ENCODE measurements at places on chromosomes 11 and 22.

DNA sequence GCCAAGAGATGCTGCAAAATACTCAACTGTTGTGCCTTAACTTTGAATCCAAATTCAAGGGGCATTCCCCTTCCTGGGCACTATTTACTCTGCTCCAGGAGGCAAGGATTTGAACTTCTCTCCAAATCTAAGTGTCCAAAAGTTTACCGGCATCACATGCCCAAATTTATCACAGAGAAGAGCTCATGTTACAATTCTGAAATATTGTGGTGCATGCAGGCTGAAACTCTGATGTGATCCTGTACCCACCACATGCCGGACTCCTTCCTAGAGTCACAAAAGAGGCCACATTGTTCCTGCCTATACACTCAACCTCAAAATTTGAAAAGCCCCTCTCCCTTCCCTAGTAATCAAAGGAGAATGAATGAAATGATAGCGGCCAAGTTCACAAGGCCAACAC, 1.3 kb downstream of the TRAF6 start:
- DNase-seq = no peak

GRCh38 chr11:95821640-95822039, 31.3 kb downstream of the CEP57 start:
- no peak for DNase-seq

- no peak for DNase-seq
Measured at GRCh38 chr11:101091781-101092180, 37.8 kb downstream of the PGR start.

- DNase-seq = no peak
Measured at GRCh38 chr11:96103102-96103501, 179.2 kb upstream of the MTMR2 start.

DNA sequence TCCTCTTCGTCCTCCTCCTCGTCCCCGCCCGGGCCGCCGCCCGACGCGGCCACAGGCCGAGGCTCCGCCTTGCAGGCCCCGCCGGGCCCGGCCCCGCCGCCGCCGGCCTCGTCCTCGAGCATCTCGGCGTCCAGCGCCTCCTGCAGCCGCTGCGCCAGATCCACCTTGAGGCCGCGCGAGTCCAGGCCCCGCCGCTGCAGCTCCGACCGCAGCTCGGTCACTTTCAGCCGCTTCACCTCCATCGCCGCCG, 417 bp downstream of the HNRNPUL2 start:
- no peak for DNase-seq

GRCh38 chr11:128644576-128644975, 49.3 kb upstream of the FLI1 start:
- no peak for DNase-seq

DNA sequence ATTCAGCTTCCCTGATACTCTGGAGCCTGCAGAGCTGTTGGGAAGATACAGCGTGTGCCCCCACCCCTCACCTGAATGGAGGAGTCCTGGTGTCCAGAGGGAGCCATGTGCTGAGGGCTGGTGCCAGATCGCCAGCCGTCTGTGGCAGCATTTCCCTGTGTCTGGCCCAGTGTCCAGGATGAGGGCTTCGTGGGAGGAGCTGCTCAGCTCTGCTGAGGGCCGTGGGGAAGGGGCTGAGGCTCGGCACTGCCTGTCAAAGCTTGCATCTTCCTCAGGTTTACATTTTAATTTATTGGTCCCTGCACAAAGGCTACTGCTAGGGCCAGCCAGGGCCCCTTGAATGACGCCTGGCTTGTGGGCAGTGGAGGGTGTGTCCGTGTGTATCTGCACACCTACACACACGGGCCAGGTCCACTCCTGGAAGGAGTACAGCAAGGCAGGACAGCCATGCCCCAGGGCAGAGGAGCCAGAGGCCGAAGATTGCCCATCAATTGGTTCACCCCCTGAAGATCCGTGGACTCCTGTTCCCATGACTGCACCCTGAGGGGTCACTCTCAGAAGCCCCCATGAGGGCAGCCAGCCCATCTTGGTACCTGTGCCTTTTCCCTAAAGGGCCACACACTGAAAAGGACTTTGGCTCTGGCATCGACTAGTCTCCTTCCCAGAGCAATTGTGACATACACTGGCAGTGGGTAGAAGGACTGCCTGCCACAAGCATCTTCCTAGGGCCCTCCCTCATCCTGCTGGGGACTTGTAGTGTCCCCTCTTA, 107.7 kb upstream of the PARVA start:
- no peak for DNase-seq

GRCh38 chr22:46145361-46145851, 4.9 kb upstream of the PPARA start:
- no peak for DNase-seq

GRCh38 chr22:24807284-24807950, 1.4 kb downstream of the SGSM1 start:
- DNase-seq = no peak

GRCh38 chr11:17171916-17172315, 35.9 kb downstream of the PIK3C2A start:
- no peak for DNase-seq

DNA sequence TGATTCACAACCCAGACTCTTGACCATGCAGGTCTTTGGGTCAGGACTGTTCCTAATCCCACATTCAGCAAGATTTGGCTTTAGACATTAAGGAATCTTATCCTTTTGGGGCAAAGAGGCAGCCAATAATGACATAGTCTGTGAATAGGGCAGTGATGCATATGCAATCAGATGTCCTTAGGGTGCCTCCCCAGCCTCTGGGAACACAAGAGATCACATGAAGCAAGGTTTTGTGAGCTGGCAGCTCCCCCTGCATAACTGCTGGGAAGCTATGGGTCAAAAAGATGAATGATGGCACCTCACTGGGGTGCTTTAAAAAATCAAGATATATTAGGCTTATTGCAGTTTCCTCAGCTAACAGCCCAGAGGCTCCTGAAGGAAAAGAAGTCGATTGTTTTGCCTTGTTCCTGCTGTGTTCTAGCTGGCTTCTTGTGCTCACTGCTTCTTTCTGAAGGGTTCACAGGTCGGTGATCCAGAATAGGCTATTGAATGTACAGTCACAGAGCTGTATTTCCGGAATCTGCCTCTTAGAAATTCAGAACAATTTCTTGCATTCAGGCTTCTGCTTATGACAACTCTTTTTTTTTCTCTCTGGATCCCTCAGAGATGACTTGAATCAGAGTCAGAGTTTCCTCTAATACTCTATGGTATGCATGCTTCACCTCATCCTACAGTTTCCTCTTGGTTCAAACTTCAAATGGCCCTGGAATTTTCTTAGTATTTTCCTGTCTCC, 31.7 kb downstream of the INSC start:
- DNase-seq = no peak
